ENCODE measurements at places on chromosomes 6 and 20.

DNA sequence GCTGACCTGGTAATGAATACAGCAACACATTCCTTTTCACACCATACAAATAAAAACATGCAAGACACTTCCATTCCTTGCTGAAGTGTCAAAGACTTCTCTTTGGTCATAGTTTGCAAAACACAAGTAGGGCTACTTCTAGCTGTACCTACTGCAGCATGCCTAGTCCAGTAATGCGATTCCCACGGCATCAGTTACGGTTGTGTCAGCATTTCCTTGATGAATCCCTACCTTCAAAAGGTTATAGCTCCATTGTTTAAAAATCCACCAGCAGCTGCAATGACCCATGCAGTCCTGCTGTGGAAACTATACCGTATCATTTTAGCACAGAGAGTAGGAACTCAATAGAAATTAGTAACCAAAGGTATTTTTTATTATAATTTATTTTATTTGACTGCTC lies 1371.5 kb downstream of the EPHA7 start:
- DNase-seq = no peak

- DNase-seq = no peak
These were observed 206.0 kb downstream of the ERMARD start for GRCh38 chr6:169957351-169957963.

DNA sequence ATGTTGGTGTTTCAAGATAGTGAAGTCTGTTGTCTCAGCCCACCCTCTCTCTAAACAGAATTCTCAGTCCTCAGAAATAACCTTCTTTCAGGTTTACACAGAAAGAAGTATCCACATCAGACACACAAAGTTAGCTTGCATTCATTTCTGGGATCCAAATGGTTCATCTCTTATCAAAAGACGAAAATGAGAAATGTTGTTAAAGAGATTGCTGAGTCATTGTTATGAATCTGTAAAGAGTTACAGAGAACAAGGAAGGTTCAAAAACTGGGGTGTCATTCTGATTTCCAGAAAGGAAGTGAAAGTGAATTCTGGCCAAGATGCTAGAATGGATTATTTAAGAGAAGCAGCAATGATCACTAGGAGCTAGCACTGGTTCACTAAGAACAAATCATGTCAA lies 90.5 kb upstream of the ATXN1 start:
- DNase-seq = no peak

GRCh38 chr6:139625081-139625939 lies 250.9 kb upstream of the CITED2 start:
- DNase-seq = no peak

DNA sequence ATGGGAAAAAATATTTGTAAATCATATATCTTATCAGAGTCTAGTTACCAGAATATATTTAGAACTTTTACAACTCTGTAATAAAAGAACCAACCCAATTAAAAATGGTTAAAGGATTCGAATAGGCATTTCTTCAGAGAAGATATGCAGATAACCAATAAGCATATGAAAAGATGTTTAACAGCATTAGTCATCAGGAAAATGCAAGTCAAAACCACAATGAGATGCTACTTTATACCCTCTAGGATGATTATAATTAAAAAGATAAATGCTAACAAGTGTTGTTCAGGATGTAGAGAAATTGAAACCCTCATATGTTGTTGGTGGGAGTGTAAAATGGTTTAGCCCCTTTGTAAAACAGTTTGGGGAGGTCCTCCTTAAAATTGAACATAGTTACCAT lies 94.1 kb downstream of the LRRC1 start:
- no peak for DNase-seq

GRCh38 chr20:64065974-64066343 lies 3.0 kb downstream of the TCEA2 start:
- DNase-seq = no peak

GRCh38 chr6:134235937-134236751 lies 81.8 kb downstream of the SGK1 start:
- DNase-seq = no peak

DNA sequence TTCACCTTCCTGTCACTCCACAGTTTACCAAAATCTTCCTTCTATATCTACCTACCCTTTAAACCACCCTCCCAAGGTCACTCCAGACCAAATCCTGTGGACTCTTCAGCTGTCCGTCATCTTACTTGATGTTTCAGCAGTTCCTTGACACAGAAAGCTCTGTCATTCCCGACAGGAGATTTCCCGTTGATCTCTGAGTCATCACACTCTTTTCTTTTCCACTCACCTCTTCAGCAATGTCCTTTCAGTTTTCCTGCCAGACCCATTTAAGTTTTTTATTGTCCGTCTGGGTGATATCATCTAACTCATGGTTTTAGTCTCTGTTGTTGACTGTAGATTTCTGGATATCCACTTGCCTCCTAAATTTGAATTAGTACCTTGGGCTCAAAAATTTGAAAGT lies 69.9 kb upstream of the SCGN start:
- no peak for DNase-seq

GRCh38 chr20:49729780-49730179 lies 16.1 kb upstream of the B4GALT5 start:
- no peak for DNase-seq

GRCh38 chr6:127247114-127248096 lies 19.3 kb upstream of the RNF146 start:
- DNase-seq = no peak

DNA sequence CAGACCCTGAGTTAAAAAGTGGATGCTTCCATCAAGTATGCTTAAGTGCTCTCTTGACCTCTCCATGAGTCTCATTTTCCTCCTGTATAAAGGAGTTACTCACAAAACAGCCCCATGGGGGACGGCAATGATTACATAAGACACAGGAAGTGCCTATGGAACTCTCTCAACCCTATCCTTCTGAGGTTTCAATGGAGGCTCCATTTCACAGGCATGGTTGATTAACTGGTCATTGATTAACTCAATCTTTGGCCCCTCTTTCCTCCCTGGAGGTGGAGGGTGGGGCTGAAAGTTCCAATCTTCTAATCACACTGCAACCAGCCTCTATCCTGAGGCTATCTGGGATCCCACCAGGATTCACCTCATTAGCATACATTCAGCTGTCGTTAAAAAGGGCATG lies 29.3 kb downstream of the CST8 start:
- no peak for DNase-seq

- DNase-seq = no peak
These were observed 7.1 kb downstream of the CSNK2A1 start for GRCh38 chr20:536426-537010.

Data from urinary bladder (tissue), 4 donors.